Bronchial smooth muscle cell (primary cell): ENCODE measurements at places on chromosomes 12 and 14. TPM values are rescaled to one million over a fixed set of nuclear protein-coding genes. Genes with fewer than 3 reads are reported as not detected.

Gene IFI27L2
- total RNA-seq = 345 and 419 TPM in 2 replicates

Gene TNFAIP2
- total RNA-seq = 55.1 and 59.1 TPM in 2 replicates

Gene TMEM63C
- total RNA-seq = 0.32 TPM in 1 of 2 replicates, not detected in the other

Gene LUM
- total RNA-seq = 359 and 496 TPM in 2 replicates

Gene FOXG1
- total RNA-seq = 0.26 and 0.79 TPM in 2 replicates

Gene DPF3
- 8.1 and 13.2 TPM in 2 replicates for total RNA-seq

Gene ATF7
- 9.8 and 10.6 TPM in 2 replicates for total RNA-seq

Gene IL31
- total RNA-seq = not detected in 2 replicates

Gene SERPINA1
- total RNA-seq = 0.16 and 0.26 TPM in 2 replicates

Gene OAS2
- total RNA-seq = 0.69 and 2.0 TPM in 2 replicates

Gene GPR132
- total RNA-seq = 0.32 and 1.0 TPM in 2 replicates

Gene SSPN
- total RNA-seq = 15.4 and 26.4 TPM in 2 replicates

Gene TMTC3
- total RNA-seq = 28.4 and 29.8 TPM in 2 replicates

Gene YBX3
- 72.3 and 86.2 TPM in 2 replicates for total RNA-seq

Gene SMCO2
- total RNA-seq = 0.09 TPM in 1 of 2 replicates, not detected in the other

Gene AMHR2
- not detected in 2 replicates for total RNA-seq

Gene PKP2
- under 0.01 TPM in 1 of 2 replicates, not detected in the other for total RNA-seq

Gene SRRM4
- under 0.01 TPM in 1 of 2 replicates, not detected in the other for total RNA-seq

Gene HDAC7
- total RNA-seq = 15.5 and 21.8 TPM in 2 replicates

Gene FGF23
- under 0.01 TPM in 1 of 2 replicates, not detected in the other for total RNA-seq

Gene TAS2R9
- total RNA-seq = 0.09 and 0.16 TPM in 2 replicates

Gene FOXM1
- 1.3 and 2.0 TPM in 2 replicates for total RNA-seq

Gene YAF2
- 5.8 and 12.5 TPM in 2 replicates for total RNA-seq

Gene ACSM4
- not detected in 2 replicates for total RNA-seq

Gene GALNT8
- 0.17 TPM in 1 of 2 replicates, not detected in the other for total RNA-seq

Gene MANSC4
- 0.09 TPM in 1 of 2 replicates, not detected in the other for total RNA-seq

Gene PLEKHG7
- total RNA-seq = not detected in 2 replicates

Gene HOTAIR
- total RNA-seq = not detected in 2 replicates

Gene OGFOD2
- total RNA-seq = 7.7 and 8.7 TPM in 2 replicates

Gene GOLGA3
- 73.9 and 109 TPM in 2 replicates for total RNA-seq

Gene BEGAIN
- 0.17 TPM in 1 of 2 replicates, not detected in the other for total RNA-seq

Gene RNU4-1
- total RNA-seq = 503 and 1,049 TPM in 2 replicates

Gene PLD4
- under 0.01 and 0.09 TPM in 2 replicates for total RNA-seq

Gene PPP4R4
- total RNA-seq = 0.34 and 1.9 TPM in 2 replicates

Gene MIP
- total RNA-seq = not detected in 2 replicates

Gene APOF
- not detected in 2 replicates for total RNA-seq

Gene PLA2G1B
- 0.17 TPM in 1 of 2 replicates, not detected in the other for total RNA-seq

Gene GAS2L3
- total RNA-seq = 12.8 and 12.9 TPM in 2 replicates

Gene RHOJ
- total RNA-seq = 4.1 and 13.3 TPM in 2 replicates

Gene IRAK3
- 5.1 and 6.5 TPM in 2 replicates for total RNA-seq

Gene SLC38A4
- 0.34 and 0.79 TPM in 2 replicates for total RNA-seq

Gene TOMM20L
- not detected in 2 replicates for total RNA-seq

Gene SOAT2
- total RNA-seq = 0.16 and 0.17 TPM in 2 replicates

Gene GNG2
- 12.4 and 21.9 TPM in 2 replicates for total RNA-seq

Gene EPS8
- total RNA-seq = 60.5 and 69.1 TPM in 2 replicates

Gene SLC5A8
- not detected in 2 replicates for total RNA-seq

Gene CCDC77
- 3.6 and 6.0 TPM in 2 replicates for total RNA-seq

Gene BLOC1S1
- 154 and 162 TPM in 2 replicates for total RNA-seq

Gene KLHDC2
- 115 and 118 TPM in 2 replicates for total RNA-seq

Gene PLEKHD1
- total RNA-seq = under 0.01 TPM in 2 replicates

Gene PTPRR
- 0.09 TPM in 1 of 2 replicates, not detected in the other for total RNA-seq

Gene FAM181A
- not detected in 2 replicates for total RNA-seq

Gene CLEC7A
- not detected in 2 replicates for total RNA-seq

Gene CFAP73
- 0.09 TPM in 1 of 2 replicates, not detected in the other for total RNA-seq

Gene C3AR1
- not detected in 2 replicates for total RNA-seq

Gene LBHD2
- total RNA-seq = not detected in 2 replicates

Gene LHX5
- total RNA-seq = not detected in 2 replicates

Gene FAM186B
- total RNA-seq = 0.43 and 0.63 TPM in 2 replicates

Gene ACOT6
- not detected in 2 replicates for total RNA-seq
